Fibroblast of mammary gland (primary cell): ENCODE measurements at places on chromosomes 1 and 21.

DNA sequence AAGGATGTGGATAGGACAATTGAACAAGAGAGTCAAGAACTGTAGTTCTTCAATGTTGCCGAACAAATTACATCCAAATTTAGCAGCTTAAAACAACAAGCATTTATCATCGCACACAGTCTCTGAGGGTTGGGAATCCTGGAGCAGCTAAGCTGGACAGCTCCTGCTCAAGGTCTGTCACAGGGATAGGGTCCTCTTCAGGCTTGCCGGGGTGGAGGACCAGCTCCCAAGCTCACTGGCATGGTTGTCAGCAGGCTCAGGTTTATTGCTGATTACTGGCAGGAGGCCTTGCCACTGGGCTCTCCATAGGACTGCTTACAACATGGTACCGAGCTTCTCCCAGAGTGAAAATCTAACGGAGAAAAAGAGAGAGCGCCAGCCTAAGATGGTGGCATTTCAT, 22.1 kb upstream of the COX20 start:
- no peak for DNase-seq

- DNase-seq, result no peak
Measured at GRCh38 chr1:193524021-193524420, 337.6 kb upstream of the B3GALT2 start.

DNA sequence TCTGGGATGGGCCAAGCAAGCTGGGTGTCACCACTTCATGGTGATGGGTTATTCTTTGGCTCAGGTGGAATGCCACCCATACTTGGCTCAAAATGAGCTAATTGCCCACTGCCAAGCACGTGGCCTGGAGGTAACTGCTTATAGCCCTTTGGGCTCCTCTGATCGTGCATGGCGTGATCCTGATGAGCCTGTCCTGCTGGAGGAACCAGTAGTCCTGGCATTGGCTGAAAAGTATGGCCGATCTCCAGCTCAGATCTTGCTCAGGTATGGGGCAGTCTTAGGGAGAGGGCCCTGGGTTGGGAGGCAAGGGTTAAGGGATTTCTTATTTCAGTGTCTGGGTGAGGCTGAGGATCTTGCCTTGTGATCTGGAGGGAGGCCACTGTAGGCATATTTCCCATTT, 15.4 kb upstream of the NASP start:
- no peak for DNase-seq

DNA sequence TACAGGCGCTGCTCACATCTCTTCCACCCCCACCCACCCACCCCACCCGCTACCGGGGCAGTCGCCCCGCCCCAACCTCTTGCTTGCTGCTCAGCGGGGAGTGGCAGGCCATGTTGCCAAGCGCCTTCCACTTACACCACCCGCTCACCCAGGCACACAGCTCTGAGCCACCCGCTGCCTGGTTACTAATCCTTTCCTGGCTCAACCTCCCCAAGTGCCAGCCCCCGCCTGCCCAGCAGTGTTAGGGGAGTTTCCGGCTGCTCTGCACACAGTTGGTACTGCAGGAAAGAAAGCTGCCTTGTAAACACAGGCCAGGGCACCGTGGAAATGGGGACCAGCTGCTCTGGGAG, 56.2 kb downstream of the LACTBL1 start:
- DNase-seq, result no peak

DNA sequence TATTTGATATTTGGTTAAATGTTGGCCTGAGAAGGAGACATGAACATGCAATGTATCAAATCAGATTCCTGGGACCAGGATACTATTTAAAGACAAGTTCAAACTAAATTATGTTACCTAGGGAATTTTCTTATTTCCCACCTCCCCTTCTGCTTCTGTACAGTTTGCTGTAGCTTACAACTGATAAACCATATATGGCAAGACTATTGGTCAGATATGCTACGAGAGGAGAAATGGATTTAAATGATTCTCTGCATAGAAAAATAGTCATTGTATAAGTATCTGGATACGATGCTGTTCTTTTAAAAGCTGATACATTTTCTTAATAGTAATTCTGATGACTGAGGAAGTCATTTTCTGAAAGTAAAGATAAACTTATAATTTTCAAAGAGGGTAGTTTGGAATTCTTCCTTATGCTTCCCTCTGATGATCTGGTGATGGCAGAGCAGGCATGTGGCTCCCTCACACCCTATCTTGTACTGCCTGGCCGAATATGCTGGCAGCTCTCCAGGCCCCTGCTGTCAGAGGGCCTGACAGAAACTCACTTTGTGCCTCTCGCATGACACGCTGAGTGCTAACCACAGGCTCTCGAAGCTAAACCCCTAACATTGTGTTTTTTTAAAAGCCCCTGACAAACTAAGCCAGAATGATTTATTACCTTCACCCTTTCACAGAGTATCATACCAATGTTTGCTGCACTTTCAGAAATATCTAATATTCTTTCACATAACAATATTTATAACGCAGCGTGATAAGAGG, 19.4 kb downstream of the RRP15 start:
- peak; percentile 23 for DNase-seq

- DNase-seq, result no peak
Measured at GRCh38 chr1:34822202-34822601, 29.4 kb downstream of the GJA4 start.

DNA sequence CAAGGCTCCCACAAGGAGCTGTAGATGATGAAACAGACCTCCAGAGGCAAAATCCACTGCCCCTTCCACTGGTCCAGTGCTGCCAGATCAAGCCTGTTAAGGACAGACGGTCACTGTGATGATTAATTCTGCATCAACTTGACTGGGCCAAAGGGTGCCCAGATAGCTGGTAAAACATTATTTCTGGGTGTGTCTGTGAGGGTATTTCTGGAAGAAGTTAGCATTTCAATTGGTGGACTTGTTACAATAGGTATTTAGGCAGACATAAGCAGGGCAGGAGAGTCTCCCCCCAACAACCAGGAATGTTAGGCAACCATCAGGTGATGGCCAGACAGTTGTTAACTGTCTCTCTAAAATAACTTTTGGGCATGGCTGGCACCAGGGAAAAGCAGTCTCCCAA, 40.9 kb upstream of the GALNT2 start:
- no peak for DNase-seq

DNA sequence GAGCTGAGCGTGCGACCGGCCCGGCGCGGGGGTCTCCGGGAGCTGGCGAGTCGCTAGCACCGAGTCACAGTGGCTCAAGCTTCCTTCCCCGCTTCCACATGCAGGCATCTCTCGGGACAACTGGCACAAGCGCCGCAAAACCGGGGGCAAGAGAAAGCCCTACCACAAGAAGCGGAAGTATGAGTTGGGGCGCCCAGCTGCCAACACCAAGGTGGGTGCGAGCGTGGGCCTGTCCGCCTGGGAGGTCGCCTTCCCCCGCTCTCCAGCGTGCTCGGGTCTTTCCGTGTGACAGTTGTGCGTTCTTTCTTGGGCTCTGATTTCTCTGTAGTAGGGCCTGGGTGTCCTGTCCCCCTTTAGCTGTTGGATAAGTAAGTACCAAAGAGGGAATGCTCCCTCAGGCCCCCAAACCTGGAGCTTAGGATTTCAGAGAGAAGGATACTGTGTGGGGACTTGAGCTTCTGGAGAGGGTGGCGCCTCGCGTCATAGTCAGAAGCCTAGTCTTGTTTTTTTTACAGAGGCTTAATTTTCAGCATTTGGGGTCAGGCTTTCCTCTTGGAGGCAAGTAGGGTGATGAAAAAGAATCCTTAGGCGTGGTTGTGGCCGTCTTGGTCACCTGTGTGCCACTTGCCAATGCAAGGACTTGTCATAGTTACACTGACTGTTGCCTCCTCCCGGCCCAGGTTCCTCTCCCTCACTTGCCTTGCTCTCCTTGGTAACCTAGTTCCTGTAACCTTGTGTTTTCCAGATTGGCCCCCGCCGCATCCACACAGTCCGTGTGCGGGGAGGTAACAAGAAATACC, 790 bp downstream of the RPS8 start:
- DNase-seq, result no peak

DNA sequence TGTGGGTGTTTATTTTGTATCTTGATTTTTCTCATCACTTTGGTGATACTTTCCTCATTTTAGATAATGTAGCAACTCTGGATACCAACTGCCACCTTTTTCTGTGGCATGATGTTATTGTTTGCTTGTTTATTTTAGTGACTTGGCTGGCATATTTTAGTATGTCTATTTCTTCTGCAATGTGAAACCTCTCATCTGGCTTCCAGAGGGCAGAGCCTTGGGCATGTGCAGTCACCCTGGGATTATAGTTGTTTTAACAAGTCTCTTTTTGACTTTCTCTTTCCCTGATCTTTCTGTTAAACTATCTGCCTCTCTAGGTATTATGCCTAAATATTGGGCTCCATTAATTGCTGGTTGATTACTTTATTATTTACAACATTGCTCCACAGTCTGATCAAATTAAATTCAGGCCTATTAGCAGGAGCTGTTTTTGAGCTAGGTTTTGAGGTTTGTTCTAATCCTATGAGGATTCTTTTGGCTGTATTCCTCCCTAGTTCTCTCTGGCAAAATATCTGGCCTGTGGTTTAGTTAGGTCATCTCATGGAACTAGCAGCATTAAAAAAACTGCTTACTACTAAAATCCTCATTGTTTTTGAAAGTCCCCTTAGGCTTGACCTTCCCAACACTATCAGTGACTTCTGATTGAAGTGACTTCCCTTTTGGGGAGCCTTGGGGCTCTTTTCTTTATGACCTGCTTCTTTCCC, 86.4 kb upstream of the FAM78B start:
- no peak for DNase-seq

- peak; percentile 82 for DNase-seq
Measured at GRCh38 chr1:58773406-58773840, 10.4 kb downstream of the JUN start.
